Foreskin fibroblast (primary cell): ENCODE measurements at places on chromosomes 5 and 9.

- no peak for DNase-seq
Observed at GRCh38 chr5:110034056-110034600, 344.4 kb downstream of the MAN2A1 start.

DNA sequence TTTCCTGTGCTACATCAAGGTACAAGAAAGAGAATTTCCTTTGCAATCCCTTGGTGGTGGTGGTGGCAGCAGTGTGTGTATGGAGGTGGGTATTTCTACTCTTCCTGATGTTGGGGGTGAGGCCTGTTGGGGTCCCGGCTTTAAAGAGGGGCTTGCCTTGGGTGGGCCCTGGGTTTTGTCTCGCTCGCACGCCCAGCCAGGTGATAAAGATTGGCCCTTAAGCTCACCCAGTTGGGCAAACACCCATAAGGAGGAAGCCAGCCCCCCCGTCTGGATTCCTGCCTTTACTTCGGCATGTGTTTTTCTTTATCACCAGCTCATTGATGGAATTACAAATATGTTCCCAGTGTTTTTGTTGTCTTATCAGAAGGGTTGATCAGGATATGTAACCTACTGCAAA is 16.0 kb upstream of the SARDH start:
- DNase-seq = no peak

GRCh38 chr9:108760841-108761240 is 94.9 kb downstream of the ACTL7B start:
- no peak for DNase-seq

- no peak for DNase-seq
Observed at GRCh38 chr9:93094658-93095204, 1.3 kb upstream of the CARD19 start.

- no peak for DNase-seq
Observed at GRCh38 chr9:114348261-114348905, 18.7 kb downstream of the ORM2 start.

- no peak for DNase-seq
Observed at GRCh38 chr9:34417734-34418133, 40.6 kb downstream of the FAM219A start.

DNA sequence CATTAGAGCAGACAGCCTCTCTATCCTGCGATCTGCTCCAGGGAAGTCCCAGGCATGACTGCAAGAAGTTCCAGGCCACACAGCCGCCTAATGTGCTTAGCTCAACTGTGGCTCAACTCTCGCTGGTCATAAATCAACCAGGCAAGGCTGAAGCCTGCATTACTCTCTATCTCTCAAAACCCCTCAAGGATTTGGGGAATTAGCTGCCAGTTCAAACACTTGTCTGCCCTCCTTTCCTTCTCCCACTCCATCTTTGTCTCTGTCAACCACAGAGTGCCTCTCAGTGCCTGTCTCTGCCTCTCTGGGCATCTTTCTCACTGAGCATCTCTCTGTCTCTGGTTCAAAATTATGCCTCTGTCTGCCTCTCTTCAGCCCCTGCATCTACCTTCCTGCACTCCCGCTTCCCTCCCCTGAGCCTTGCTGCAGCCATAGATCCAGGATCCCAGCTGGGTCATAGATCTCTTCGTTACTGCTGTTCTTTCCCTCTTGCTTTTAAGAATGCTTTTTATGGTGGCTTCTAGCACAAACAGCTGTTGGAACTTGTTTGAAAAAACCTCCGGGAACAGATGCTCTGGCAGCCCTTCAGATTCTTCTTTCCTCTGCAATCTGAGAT is 27.9 kb upstream of the GALNT10 start:
- DNase-seq = peak; percentile 25

DNA sequence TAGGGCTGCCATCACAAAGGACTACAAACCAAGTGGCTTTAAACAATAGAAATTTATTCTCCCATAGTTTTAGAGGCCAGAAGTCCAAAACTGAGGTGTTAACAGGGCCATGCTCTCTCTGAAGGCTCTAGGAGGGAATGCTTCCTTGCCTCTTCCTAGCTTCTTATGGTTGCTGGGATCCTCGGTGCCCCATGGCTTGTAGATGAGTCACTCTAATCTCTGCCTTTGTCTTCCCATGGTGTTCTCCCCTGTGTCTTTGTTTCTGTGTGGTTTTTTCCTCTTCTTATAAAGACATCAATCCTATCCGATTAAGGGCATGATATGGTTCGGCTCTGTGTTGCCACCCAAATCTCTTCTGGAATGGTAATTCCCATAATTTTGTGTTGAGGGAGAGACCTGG is 178.8 kb upstream of the NREP start:
- DNase-seq = no peak

DNA sequence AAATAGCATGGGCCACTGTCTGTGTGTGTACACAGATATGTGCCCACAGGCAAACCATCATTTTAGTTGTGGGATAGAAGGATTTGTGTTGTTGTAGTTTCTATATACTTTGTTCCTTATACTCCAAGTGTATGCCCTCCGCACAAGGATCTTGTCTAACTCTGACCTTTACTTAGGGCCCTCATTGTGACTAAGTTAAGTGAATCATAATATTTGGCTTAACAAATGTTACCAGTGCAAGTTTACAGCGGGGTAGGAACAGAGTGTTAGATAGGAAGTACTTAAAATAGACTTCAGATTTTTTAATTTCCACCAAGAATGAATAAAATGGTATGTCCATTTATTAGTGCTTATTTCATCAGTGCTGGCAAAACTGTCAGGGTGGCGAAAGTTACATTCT is 29.5 kb upstream of the CYFIP2 start:
- DNase-seq = no peak
